Cerebellar cortex (tissue), 1 donor: ENCODE measurements at places on chromosomes 2 and 18.
A peak's percentile ranks its signal among the peaks of the same experiment; 100 is the strongest.

GRCh38 chr18:26483633-26484032, 64.7 kb downstream of the KCTD1 start:
- no peak for DNase-seq

- DNase-seq: peak; percentile 86
Observed at GRCh38 chr2:27095745-27096651, 9.4 kb downstream of the KHK start.

DNA sequence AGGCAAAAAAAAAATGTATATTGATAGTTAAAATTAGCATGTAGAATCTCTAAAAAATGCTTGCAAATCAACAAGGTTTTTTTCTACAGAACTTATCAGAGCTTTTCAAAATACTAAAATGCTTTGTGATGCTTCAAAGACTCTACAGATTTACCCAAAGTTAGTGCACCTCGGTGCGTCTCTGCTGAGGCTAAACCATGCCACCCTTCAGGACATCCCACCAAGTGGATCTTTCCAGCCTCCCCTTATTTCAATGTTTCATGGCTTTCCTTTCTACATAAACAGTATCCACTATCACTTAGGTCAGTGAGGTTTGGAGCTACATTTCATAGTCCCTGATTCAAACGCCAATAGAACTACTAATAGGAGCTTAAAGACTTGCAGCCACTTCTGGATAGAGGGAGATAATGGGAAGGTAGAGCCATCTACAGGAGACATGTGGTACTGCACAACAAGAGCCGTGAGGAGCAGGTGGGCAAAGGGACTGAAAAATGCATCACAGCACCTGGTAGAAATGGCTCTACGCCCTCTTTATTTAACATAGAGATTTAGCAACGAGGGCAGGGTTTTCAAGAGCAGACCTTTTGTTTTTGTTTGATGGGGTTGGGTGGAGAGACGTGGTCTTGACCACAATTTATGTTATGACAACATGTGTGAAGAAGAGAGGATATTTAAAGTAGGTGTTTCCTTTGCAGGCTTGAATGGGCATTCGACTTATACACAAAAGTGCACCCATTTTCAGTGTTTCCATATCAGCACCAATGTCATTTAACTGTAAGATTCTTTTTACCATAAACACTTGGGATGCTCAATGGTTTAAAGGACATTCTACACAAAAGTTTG, 56.1 kb upstream of the SLC35G4 start:
- peak; percentile 42 for DNase-seq

- DNase-seq: no peak
Observed at GRCh38 chr18:26708806-26709716, 156.4 kb downstream of the AQP4 start.

GRCh38 chr2:28321426-28321825, 71.2 kb upstream of the FOSL2 start:
- no peak for DNase-seq

DNA sequence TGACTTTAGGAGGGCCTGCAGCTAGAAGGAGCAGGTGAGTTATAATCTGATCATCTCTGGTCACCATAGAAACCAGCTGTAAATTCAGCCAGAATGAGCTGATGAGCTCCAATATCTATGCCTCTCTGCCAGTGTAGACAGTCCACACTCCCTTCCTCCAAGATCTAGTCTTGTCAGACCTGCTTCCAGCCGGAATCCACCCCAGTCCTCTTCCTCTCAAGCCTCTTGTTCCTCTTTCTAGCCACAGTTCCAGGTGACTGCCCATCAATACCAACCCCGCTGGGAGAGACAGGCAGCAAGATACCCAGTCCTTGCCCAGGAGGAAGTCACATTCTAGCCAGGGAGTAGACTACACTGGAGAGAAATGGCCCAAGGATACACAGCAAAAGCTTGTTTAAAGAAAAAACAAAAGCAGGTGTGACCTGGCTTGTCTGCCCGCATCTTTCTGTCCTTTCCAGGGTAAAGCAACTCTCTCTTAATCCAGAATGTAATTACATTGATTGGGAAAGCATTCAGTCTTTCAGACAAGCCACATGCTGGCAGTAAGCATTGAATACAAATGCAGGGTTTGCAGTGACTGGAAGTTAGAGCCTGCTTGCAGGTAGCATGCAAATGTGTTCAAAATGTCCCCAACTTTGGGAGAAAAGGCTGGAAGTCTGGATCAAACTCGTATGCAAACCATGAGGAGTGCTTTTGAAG, 9.0 kb upstream of the SLC35F6 start:
- no peak for DNase-seq

- no peak for DNase-seq
Observed at GRCh38 chr2:215052810-215053209, 85.6 kb downstream of the ABCA12 start.

GRCh38 chr2:110946902-110947301, 173.8 kb upstream of the BCL2L11 start:
- DNase-seq: no peak

DNA sequence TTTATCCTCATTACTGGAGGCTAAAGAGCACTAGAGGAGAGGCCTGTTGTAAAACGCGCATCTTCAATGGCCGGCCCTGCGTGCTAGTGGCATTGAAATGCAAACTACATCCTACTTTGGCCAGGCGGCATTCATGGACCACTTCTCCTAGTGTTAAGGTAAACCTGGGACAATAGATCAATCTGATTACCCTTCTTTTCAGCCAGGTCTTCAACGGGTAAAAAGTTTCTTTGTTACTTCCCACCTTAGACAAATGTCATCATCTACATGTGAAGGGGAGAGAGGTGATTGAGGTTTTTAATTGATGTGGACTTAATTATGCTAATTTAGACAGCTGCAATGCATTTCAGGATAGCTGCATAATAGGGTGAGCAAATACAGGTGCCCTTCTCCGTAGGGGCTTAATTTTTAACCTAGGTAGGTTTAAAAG, 628.0 kb downstream of the ZEB2 start:
- no peak for DNase-seq

- no peak for DNase-seq
Observed at GRCh38 chr2:59560769-59561168, 992.7 kb downstream of the BCL11A start.

- DNase-seq: no peak
Observed at GRCh38 chr2:29582062-29582461, 339.3 kb downstream of the ALK start.

- DNase-seq: no peak
Observed at GRCh38 chr2:151153601-151154000, 108.1 kb downstream of the RBM43 start.

DNA sequence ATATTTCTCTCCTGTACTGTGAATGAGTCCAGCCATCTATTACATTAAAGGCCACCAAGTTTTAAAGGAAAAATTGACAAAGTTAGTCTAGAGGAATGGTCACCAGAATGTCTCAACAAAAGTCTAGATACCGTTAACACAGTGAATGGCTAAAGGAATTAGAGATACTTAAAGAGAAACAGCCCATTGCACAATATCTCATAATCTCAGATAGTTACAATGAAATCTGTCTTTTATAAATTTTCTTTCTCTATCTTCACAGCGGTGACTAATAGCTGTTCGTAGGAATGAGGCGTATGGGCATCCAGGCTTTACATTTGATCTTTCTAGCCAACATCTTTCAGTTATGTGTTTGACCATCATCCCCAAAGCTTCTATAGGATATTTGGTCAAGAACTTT, 30.6 kb downstream of the R3HDM1 start:
- no peak for DNase-seq

DNA sequence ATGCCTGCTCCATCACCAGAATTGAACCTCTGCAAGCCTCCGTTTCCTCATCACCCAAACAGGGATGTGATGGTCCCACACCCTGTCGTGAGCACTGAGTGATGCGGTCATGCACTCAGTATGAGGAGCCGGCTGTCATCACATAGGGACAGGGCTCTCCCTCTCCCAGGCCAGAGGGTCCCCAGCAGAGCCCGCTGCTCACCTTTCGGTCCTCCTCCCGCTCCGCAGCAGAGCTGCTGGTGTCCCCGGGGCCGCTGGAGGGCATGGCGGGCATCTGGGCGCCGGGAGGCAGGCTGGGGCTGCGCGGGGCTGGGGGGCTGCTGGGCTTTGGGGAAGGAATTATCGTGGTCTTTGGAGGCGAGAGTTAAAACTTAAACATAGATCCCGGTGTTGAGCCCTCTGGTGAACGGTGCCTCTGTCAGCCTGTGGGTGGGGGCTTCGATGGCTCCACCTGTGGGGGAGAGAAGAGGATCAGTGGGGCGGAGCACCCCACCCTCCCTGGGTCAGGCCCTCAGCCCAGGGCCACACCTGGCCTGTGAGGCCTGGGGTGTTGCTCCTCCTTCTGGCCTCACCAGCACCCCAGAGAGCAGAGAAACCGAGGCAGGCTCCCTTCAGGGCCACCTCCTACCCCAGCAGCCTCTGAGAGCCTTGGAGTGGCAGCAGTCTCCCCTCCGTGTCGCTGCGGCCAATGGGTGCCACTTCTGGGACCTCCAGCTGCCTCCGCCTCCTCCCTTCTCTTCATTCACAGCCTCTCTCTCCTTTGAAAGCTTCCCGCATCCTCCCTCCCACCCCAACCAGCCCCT, 27.8 kb downstream of the DNMT3A start:
- DNase-seq: no peak

GRCh38 chr2:39549718-39550464, 112.8 kb upstream of the MAP4K3 start:
- no peak for DNase-seq

- no peak for DNase-seq
Observed at GRCh38 chr2:7392076-7392787, 475.0 kb downstream of the RNF144A start.

GRCh38 chr2:8573942-8574195, 108.0 kb upstream of the ID2 start:
- no peak for DNase-seq

DNA sequence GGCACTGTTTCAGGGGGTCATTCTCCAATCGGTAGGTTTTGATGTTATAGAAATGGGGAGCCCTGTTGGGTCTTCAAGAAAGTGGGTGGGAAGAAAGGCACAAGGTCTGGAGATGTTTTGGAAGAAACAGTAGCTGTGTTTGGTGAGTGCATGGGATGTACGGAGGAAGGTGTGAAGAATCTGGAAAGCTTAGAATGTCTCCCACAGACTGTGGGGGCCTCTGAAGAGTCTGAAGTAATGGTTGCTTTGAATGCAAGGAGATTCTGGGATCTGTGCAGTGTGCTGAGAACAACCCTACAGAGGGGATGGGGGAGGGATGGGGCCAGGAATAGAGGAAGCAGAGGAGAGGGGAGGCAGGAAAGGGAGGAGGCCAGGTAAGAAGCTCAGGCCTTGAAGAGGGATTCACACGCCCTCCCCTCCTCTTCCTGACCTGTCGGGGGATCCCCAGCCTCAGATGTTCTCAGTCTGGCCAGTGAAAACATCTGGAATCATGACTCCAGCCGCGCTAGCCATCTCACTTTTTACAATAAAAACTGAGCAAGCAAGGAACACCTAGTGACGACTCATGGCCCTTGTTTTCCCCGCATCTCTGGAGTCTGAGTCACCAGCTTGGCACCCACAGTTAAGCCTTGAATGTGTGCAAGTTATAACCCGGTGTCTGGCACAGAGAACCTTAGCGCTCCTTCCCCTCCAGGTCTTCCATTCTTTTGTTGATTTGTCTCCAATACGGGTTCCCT, 74.2 kb downstream of the SH3BP4 start:
- DNase-seq: no peak

DNA sequence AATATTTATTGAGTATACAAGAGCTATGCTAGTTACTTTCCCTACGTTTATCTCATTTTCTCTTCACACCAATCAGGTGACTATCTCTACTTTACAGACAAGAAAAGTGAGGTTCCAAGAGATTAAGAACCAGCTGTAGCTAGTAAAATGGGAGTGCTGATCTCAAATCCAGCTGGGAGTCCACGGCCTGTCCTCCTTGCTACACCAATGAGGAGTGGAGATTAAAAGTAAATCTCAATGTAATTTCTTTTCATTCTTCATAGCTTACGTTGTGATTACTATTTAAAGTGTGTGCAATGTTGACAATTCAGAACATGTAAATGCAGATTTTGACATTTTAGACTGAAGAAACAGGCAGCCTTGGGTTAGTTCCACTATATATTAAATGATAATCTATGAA, 53.9 kb upstream of the NRP2 start:
- DNase-seq: no peak

DNA sequence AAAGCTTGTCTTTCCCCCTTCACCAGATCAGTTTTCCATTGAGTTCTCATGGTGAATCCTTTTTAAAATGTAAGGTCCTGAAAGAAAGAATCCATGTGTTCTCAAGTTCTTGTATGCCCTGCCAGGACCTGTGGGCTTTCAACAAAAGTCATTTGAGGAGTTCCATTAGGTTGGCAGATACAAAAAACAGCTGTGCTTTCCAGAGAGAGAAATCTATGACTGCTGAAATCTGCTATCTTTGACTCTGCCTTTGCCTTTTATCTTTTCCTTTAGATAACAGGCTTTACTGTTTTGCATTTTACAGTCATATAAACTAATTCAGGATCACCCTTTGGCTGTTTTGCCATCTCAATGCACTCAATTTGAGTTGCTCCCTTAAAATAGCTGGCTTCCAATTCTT, 59.7 kb downstream of the CXCR4 start:
- DNase-seq: no peak

- DNase-seq: no peak
Observed at GRCh38 chr2:160076914-160077313, 14.5 kb upstream of the PLA2R1 start.

DNA sequence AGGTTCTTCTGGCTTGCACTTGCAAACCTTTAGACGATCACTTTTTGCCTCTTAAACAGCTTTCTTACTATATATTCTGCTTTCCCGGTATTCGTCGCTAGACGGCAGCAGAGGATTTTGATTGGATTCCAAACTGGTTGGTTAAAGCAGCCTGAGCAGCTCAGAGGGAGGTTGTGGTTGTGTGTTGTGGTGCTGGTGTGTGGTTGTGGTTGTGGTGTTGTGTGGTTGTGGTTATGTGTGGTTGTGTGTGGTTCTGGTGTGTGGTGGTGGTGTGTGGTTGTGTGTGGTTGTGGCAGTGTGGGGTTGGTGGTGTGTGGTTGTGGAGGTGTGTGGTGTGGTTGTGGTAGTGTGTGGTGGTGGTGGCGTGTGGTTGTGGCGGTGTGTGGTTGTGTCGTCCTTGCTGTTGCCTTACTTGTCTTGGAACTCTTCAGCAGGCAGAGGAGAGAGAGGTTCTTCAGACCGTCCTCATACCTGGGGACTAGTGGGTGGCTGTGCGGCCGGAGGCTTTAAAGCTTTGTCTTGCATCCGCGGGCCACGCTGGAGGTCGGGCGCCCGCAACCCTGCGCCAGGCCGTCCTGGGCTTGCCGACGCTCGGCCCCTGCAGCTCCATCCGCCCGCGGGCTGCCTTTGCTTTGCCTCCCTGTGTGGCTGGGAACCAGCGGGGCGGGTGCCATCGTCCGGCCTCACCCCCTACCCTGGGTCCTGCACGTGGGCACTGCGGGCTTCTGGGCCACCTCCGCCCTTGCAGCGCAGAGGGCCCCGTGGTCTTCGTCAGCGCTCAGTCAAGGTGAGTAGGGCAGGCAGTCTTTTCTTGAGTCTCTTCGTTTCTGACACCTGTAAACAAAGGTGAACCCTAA, 190.8 kb downstream of the ARHGAP28 start:
- peak; percentile 50 for DNase-seq

DNA sequence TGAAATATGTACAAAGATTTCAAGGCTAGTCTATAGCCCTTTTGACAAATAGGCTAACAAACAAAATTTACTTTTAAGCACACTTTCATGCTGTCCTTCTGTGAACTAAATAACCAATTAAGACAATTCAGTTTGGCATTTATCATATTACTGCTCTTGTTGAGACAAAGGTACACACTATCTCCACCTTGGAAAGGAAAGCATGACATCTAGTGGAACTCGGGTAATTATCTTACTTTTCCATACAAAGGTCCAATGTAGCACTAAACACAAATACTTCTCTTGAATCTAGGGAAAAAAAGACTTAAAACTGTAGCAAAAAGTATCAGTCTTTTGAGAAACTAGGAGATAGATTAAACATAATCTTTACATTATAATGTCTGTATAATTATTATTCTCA, 125.0 kb upstream of the CD226 start:
- DNase-seq: peak; percentile 31

GRCh38 chr2:225920621-225921220, 521.2 kb downstream of the NYAP2 start:
- no peak for DNase-seq
